ENCODE measurements at places on chromosomes 6 and 20.
A peak's percentile ranks its signal among the peaks of the same experiment; 100 is the strongest.

GRCh38 chr6:15293674-15294073, 47.8 kb downstream of the JARID2 start:
- DNase-seq: no peak

- DNase-seq: no peak
These were observed 150.1 kb upstream of the STXBP5 start for GRCh38 chr6:147054158-147054557.

DNA sequence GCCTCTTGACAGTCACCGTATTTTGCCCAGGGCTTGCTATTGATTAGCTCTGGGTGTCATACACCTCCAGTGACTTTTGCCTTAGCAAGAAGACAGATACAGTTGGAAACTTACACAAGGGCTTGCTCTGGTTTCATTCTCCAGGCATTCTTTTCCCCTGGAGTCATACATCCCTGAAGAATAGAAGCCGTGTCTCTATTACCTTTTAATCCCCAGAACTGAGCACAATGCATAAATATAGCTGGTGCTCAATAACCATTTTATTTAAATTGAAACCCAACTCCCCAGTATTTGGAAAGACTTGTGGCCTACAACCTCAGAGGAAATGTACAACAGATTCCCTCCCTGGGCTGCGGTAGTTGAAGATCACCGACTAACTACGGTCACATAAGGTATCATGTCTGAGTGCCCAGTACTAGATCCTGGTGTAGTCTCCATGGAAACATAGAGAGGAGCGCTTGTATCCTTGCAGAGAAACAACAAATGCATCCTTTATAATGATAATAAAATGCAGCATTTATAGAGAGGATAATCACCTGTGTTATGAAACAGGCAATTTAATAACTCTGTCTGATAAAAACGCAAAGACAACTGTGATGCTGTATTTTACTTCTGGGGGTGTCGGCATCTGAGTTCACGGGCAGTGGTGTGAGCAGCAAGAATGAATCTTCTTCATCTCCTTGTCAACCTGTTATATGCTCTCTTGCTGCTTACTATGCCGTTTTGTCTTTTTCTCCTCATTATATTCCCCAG, 401.2 kb upstream of the AGPAT4 start:
- DNase-seq: no peak

GRCh38 chr6:151275566-151275965, 35.8 kb downstream of the AKAP12 start:
- no peak for DNase-seq

GRCh38 chr6:747921-748320, 55.0 kb upstream of the EXOC2 start:
- no peak for DNase-seq

GRCh38 chr6:31821301-31822035, 6.1 kb upstream of the HSPA1B start:
- DNase-seq: peak; percentile 69

DNA sequence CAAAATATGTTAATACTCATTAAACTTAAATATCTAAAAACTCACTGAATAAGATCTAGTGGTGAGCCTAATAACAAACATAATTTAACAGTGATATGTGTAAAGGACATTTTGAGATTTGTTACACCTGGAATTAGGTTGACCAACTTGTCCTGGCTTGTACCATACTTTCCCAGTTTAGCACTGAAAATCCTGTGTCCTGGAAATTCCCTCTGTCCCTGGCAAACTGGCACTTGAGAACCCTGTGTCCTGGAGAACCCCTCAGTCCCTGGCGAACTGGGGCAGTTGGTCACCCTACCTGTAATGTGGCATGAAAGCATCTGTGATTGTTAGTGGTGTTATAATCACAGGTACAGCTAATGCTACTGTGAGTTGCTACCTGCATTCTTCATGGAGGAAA, 6.9 kb upstream of the PRND start:
- no peak for DNase-seq
